ENCODE measurements at places on chromosomes 6 and 20.

DNA sequence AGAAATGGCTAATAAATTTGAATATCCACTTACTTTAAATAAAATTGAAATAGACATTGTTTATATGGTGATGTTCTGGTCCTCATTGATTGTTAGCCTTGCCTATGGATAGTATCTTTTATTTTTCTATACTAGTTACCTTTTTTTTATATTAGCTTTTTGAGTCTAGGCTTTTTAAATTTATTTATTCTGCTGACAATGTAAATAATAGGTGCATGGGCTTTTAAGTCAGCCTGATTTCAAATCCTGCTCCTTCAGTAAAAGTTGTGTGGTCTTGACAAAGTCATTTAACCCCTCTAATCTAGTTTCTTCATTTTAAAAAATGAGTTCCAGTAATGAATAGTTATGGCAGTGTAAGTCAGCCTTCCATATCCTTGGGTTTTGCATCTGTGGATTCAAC, 38.6 kb downstream of the FAM162B start:
- no peak for DNase-seq

GRCh38 chr6:67889682-67889995, 745.4 kb upstream of the ADGRB3 start:
- DNase-seq: no peak

- no peak for DNase-seq
Measured at GRCh38 chr6:144170044-144170443, 19.7 kb downstream of the STX11 start.

- no peak for DNase-seq
Measured at GRCh38 chr20:15842872-15843271, 730.4 kb downstream of the KIF16B start.

Data from hepatic stellate cell (primary cell).